ENCODE measurements at places on chromosomes 4 and X. TPM values are rescaled to one million over a fixed set of nuclear protein-coding genes. Genes with fewer than 3 reads are reported as not detected.

CTAG1A gene
- not detected for total RNA-seq

HSFX2 gene
- not detected for total RNA-seq

TMEM31 gene
- total RNA-seq: not detected

TRAM1L1 gene
- 4.9 TPM for total RNA-seq

TMEM255A gene
- total RNA-seq: not detected

AKAP14 gene
- not detected for total RNA-seq

GUCY1A1 gene
- 20.0 TPM for total RNA-seq

SLC7A11 gene
- 3.3 TPM for total RNA-seq

BCAP31 gene
- total RNA-seq: 64.6 TPM

MAGEA1 gene
- total RNA-seq: not detected

TRIM75 gene
- not detected for total RNA-seq

NAA11 gene
- not detected for total RNA-seq

SLC25A53 gene
- total RNA-seq: 3.6 TPM

AVPR2 gene
- total RNA-seq: 0.66 TPM

AMBN gene
- total RNA-seq: not detected

ZNF518B gene
- total RNA-seq: 2.3 TPM

USP17L18 gene
- total RNA-seq: not detected

FGG gene
- not detected for total RNA-seq

VGLL1 gene
- total RNA-seq: not detected

ATP1B4 gene
- total RNA-seq: not detected

SNCA gene
- 9.3 TPM for total RNA-seq

TLR3 gene
- 2.6 TPM for total RNA-seq

USP17L24 gene
- not detected for total RNA-seq

PHEX gene
- total RNA-seq: not detected
